ENCODE measurements at places on chromosomes 2 and 18.

DNA sequence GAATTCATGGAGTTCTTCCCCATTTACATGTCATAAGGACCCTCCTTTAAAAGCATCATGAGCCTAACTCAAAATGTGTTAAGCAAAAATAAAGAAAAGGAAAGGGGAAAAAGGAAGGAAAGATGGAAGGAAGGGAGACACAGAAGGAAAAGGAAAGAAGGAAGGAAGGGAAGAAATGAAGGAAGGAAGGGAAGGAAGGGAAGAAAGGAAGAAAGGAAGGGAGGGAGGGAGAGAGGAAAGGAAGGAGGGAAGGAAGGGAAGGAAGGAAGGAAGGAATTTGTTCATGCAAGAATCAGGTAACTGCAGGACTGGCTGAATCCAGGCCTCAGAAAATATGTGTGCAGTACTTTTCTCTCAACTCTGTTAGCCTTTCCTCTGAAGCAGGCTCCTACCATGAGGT lies 32.0 kb downstream of the KIAA2012 start:
- no peak for DNase-seq

DNA sequence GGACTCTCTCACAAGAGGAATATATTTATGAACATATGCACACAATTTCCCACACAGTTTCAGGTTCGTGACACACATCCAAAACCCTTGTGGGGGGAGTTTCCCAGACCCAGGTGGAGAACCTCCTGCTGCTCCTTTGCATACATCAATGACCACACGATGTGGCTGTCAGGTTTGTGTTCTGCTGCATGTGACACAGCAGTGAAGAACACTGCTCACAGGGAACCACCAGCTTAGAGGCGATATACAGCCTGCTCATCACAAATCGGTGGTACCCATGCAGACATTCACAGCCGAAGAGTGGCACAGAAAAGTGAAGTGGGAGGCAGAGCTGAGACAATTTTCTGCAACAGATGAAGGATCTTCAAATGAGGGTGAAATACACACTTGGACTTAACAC lies 175.6 kb upstream of the ZFP36L2 start:
- DNase-seq: no peak

DNA sequence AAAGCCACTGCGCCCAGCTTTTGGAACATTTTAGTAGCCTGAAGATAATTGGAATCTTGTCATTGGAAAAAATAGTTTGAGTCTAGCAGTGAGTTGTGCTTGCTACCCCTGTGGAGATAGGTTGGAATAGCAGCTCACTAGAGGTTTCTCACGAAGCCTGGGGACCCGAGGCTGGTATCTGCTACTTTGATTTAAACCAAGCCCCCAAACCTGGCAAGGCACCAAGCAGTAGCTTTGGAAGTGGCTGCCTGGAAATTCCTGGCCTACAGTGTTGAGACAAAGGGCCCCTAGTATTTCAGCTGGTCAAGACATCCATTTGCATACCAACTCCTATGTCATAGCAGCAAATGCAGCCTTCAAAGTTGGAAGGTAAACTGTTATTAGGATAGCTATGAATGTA lies 42.1 kb downstream of the NOP58 start:
- no peak for DNase-seq

GRCh38 chr18:10927286-10927992 lies 221.9 kb downstream of the PIEZO2 start:
- DNase-seq: no peak

DNA sequence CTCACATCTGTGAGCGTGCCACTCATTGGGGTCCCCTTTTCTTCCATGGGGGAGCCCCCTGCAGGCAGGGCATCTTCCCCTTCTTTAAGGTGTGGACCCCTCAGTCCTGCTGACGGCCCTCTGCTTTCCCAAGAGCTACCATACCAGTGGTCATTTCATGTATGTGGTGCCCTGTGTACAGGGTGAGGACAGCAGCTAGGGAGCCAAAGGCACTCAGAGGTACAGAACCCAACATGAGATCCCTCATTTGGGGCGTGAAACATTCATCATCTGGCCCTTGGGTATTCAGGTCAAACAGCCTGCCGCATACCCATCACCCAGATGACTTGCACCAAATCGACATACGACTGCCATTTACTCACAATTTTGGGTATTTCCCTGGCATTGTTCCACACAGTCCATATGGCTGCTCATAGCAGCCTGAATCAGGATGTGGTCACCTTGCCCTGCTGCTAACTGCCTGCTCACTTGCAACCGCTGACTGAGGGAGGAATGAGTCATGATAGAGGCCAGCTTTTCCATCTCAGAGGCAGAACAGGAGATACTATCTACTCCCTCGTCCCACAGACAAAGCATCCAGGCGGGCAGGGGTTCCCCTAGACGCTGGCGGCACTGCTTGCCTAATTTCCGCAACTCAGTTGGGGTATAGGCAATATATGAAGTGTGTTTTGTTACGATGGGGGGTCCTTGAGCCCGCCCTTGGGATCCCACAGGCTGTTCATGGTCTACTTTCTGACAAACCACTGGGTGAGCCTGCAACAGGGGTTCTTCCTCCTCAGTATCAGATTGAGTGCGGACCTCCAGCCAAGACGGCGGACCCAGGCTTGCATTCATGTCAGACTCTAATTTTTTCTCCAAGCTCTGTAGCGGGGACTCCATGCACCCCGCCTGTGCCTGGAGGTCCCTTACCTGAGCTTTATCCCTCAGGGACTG lies 228.6 kb downstream of the SATB2 start:
- no peak for DNase-seq

- no peak for DNase-seq
Measured at GRCh38 chr2:136116151-136116812, 1.7 kb downstream of the CXCR4 start.

GRCh38 chr18:9647496-9648323 lies 33.4 kb upstream of the PPP4R1 start:
- no peak for DNase-seq

- no peak for DNase-seq
Measured at GRCh38 chr2:183079139-183079775, 710 bp downstream of the DUSP19 start.

- no peak for DNase-seq
Measured at GRCh38 chr2:11366326-11366741, 21.9 kb upstream of the ROCK2 start.

- DNase-seq: no peak
Measured at GRCh38 chr2:191846515-191847476, at the start of gene CAVIN2. TSS of gene CAVIN2 (minus strand) at chr2:191847088. CDS start at chr2:191846925, 163 bp downstream.

- DNase-seq: no peak
Measured at GRCh38 chr2:176562359-176563078, 293.3 kb downstream of the MTX2 start.

GRCh38 chr18:44805176-44805575 lies 124.5 kb downstream of the SETBP1 start:
- DNase-seq: no peak

- no peak for DNase-seq
Measured at GRCh38 chr18:57970356-57971095, 73.5 kb upstream of the NEDD4L start.

- DNase-seq: no peak
Measured at GRCh38 chr18:35324926-35325655, 19.1 kb downstream of the ZNF24 start.

DNA sequence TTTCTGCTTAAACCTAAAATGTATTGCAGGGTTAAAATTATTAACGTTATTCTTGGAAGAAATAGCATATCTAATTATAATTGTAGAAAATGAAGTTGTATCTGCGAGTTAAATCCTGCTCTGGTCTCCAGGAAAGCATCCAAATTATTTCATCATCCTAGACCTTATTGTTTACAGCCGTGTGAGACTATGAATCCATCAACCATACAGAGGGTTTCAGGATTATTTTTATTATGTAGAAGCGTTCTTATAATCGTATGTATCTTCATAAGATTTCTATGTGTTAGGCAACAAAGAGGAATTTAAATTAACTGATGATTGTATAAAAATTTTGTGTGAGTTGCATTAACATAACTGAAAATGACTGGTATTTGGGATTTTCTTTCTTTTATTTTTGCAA lies 14.5 kb upstream of the DSC3 start:
- DNase-seq: no peak

- DNase-seq: peak; percentile 49
Measured at GRCh38 chr2:183348492-183348891, 224.2 kb downstream of the NUP35 start.

- DNase-seq: no peak
Measured at GRCh38 chr2:102050854-102051391, 59.2 kb downstream of the IL1R2 start.

DNA sequence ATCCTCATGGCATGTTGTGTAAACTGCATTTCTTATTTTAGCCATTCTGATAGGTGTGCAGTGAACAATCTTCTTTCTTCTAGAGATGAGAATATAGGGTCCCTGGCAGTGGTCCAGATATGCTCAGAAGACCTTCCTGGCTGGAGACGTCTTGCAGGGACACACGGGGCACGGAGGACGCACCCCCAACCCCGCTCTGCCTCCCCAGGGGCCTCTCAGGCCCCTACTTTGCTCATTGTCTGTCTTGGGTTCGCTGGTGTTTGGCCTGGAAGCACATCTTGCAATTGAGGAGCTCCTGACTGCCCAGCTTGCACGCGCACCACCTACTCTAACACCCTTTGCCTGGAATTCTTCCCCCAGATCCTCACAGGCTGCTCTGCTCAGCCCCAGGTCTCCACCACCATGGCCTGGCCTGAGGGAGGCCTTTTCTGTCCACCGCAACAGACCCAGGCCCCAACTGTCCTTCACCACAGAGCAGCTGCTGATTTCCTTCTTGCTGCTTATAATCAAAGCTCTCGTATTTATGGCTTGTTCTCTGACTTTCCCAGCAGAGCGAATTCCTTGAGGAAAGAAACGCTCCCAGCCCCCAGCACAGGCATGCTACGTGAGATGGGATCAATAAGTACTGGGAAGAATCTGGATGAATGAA lies 295.9 kb upstream of the HDAC4 start:
- DNase-seq: no peak

GRCh38 chr2:62831729-62832128 lies 126.2 kb downstream of the EHBP1 start:
- DNase-seq: no peak

DNA sequence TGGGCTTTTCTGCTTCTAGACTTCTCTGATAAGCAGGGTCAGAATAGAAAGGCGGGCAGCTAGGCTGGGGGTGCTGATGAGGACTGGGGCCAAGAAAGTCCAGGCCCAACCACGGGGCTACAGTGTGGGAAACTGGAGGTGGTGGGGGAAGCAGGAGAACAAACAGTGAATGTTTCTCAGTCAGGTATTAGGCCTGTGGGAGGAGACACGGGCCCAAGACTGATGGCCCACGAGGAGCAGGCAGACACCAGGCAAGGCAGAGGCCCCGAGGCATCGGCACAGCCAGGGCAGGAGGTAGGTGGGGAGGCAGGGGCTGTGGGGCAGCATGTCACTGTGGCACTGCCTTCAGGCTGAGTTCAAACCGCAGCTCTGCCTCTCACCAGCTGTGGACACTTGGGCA lies 40.7 kb downstream of the KCNIP3 start:
- no peak for DNase-seq

DNA sequence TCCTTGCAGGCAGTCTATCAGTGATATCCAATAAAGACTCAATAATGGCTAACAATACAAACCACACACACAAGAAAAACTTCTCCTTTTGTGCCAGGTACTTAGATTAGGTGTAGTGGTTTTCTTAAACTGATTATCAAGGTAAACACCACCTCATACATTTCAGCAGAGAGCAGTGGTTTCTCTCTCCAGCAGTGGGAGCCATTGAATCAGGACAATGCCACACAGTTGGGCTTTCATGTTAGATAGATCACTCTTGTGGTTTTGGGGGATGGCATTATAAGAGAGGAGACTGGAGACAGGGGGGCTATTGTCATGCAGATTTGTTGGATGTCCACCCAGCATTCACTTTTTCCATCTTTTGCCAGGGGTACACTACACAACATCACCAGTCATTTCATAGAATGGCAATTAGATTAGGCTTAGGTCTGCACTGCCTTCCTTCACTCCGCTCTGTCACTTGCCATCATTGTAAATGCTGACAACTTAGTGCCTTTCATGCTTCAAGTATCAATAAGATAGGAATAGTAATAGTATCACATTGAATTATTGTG lies 13.6 kb upstream of the IRS1 start:
- no peak for DNase-seq

DNA sequence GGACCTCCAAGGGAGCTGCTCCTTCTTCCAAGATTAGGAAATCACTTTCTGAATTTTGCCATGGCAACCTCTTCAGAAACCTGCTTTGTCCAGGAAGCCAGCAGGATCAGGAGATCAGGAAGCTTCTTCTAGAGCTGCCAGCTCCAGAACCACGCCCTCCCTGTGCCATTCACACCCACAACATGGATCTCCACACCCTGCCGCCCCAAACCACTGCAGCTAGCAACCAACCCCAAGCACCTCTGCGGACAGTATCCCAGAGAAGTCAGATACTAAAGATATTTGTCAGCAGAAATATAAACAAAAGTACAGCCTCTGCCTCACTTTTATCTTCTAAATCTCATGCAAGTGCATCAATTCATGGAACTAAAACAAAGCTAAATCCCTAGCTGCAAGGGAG lies 106.4 kb downstream of the VIT start:
- no peak for DNase-seq

DNA sequence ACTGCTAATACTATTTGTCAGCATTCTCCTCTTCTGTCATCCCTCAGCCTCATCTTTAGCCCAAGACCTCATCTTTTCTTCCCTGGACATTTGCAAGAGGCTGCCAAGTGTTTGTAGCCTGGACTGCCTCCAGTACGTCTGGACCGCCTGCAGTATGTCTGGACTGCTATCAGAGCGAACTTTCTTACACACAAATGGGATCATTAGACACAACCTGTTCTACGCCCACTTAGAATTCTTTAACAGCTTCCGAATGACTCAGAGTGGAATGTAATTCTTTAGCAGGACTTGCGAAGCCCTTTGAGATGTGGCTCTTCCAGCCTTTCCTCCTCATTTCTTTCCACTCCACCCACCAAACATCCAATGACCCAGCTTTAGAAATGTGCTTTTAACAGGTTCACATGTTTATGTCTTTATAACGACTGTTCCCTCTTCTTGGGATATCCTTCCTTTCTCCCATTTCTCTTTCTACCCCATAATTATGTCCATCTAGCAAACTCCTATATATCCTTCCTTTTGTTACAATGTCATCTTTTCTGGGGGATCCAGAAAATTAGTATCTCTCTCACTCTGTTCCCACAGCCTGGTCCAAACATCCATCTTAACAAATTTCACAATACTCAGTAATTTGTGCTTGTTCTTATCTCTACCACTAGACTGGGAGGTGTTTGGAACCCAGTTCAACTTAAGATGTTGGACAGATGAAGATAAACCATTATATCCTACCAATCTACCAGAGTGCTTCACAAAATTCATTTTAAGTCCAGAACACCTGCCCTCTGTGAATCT lies 171.3 kb upstream of the PGAP1 start:
- no peak for DNase-seq

GRCh38 chr2:56099963-56100362 lies 83.8 kb upstream of the CCDC85A start:
- DNase-seq: no peak

DNA sequence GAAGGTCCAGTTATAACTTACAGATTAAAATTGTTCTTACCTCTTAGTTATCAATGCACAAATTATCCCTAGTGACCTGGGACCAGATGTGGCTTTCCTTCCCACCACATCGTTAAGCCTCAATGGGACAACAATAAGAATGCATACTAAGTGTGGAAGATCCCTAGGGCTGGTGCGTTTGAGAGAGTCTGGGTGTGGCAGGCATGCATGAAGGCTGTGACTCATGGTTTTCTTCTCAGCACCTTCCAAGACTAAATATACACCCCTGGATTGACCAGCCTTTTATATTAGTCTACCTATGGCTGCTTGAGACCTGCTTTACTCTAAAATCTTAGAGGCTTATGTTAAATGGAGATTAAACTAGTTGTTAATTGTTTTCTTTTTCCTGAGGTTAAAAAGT lies 261.7 kb upstream of the SLC14A2 start:
- DNase-seq: no peak

- DNase-seq: no peak
Measured at GRCh38 chr2:149552226-149552625, 35.3 kb downstream of the MMADHC start.

All from SHP77 treated with DMSO at 0.1 percent for 48 hours (cell line).